ENCODE measurements at places on chromosomes 5 and 9.

DNA sequence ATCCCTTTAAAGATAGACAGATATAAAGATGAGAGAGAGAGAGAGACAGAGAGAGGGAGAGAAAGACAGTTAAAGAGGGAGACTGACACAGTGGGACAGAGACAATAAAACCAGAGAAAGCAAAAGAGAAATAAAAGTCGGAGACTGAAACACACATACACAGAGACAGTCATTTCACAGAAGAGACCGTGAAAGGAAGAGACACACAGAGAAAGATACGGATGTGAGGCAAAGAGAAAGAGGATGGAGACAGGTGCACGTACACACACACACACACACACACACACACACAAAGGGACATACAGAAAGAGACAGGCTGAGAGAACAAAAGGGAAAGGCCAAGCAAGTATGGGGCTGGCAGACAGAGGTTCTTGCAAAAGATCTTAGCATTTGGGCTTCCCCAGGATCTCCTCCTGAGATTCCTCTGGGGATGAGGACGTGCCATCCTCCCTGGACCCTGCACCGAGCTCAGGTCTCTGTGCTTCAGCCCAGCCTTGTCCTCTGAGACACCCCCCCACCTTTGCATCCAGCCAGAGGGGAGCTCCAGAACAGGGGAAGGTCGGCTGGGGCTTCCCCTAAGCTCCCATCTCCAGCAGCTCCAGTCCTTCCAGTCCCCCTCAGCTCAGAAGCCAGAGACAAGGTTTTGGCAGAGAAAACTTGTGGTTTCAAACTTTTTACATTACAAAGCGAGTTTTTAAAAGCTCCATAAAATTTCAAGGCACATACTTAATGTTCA, 318.4 kb upstream of the PANK3 start:
- DNase-seq, result no peak

GRCh38 chr5:79973996-79974395, 17.1 kb downstream of the MTX3 start:
- DNase-seq, result no peak

DNA sequence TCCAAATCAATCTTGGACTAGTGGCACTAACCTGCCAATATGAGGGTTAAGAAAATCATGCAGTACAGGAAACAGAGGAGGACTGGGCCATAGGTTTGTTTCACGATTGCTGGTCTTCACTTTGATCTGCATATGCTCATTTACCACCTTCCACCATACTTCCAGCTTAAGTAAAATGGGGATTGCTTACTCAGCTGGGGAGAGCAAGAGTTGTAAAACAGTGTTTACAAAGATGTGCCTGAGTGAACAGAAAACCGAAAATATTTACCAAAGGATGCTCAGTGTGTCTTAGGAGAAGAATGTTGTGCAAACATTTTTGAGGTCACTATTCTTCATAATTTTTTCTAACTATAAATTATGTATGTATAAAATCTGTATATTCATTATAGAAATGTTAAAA, 65.1 kb upstream of the DNAH5 start:
- DNase-seq, result no peak

DNA sequence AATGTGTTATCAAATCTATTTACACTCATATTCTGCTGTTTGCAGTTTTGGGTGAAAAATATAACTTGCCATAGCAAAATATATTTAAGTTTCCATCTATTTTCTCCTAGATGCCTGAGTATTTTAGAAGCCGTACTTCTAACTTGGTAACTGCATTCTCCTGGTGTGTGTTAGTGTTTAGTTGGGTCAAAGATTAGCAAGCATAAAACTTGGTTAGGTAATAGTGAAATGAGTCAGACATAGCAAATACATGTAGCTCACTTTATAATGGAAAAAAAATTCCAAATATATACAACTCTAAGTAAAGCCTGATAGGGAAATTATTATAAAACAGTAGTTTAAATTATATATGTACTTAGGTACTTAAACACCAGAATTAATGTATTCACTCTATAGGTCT, 640.7 kb upstream of the ST8SIA4 start:
- DNase-seq, result no peak

Data from esophagus squamous epithelium (tissue), 5 donors.